NCI-H1694 treated with DMSO at 0.1 percent for 48 hours (cell line): ENCODE measurements at places on chromosomes 13 and 19.

DNA sequence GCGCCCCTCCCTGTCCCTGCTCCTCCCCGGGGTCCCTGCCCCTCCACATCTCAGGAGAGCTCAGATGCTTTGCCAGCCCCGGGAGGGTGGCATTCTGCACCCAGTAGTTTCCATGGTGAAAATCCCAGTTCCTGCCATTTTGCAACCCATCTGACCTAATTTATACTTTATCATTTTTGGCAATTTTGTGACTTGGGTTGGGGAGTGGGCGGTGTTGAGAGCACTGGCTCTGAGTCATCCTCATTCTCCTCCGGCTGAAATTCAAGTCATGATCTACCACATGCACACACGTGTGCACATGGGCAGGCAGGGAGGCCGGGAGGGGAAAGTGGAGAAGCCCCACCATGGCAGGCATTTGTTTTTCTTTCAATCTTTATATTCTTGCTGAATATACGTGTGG, 208.6 kb downstream of the URI1 start:
- DNase-seq, result no peak

DNA sequence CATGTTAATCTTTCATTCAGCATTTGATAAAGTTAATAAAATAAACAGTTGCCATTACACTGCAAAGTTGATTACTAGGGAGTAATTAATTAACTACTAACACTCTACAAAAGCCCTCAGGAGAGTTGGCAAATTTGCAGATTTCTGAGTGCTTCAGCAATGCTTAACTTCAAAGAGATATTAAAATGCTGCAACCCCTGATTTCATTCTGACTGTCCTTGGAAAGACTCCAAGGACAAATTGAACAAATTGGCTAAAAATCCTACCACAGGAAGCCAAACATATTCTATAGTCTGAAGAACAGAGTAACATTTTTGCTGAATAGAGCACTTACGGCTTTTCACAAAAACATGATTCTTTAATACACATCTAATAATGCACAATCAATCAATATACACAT, 1543.0 kb downstream of the SLITRK5 start:
- no peak for DNase-seq

DNA sequence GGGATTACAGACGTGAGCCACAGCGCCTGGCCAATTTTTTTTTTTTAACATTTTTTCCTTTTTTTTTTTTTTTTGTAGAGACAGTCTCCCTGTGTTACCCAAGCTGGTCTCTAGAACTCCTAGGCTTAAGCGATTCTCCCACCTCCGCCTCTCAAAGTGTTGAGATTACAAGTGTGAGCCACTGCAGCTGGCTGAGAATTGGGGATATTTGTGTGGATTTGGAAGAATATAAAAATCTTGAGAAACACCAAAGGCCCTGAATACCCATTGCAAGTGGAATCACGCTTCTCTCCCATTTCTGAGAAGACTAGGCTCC, 79.9 kb upstream of the ABCC4 start:
- DNase-seq, result no peak

- no peak for DNase-seq
These were observed 16.6 kb upstream of the EPHX3 start for GRCh38 chr19:15248648-15249527.

GRCh38 chr13:108225440-108225839, 7.2 kb downstream of the ABHD13 start:
- DNase-seq, result no peak

DNA sequence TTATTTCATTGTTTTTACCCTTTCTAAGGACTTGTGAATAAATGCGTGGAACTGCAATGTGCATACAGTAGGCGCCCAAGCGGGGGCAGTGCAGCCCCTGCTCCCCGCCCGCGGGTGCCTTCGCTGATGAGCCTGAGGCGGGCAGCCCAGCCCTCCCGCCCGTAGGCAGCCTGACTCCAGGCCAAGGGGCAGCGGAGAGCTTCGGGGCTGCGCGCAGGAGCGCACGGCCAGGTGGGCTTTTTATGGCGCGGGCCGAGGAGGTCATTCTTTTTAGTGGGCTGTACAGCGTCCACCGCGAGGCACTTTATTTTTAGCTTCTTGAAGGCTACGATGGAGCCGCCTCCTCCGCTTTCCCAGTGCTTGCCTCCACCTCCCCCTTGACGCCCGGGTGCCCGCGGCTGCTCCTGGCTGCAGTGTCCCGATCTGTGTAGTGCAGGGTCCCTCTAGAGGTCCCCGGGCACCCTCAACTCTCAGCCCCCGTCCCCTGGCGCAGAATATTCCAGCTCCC, 60.5 kb downstream of the CCNE1 start:
- DNase-seq, result no peak

GRCh38 chr13:91078093-91078679, 269.3 kb upstream of the MIR17HG start:
- DNase-seq, result no peak

DNA sequence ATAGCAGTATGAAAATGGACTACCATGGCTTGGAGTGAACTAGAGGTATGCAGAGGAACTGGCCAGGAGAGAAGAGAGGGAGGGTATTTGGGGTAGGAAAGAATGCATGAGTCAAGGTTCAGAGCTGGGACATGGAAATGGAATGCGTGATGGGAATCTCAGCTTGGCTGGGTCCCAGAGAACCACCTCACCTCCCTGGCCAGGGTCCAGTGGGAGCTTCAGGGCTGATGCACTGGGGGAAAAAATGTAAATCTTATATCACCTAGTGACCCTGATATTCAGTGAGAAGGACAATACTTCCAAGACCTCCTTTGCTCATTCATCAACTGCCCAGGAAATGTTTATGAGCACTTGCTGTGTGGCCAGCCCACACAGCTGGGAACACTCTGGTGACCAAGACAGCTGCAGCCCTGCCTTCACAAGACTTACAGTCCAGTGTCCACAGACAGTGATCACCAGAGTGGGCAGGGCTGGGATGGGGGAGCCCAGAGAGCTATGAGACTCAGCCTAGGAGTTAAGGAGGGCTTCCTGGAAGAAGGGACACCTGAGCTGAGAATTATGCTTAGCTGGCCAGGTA, 12.8 kb downstream of the IGSF23 start:
- no peak for DNase-seq

- DNase-seq, result no peak
These were observed 55.5 kb downstream of the GNG7 start for GRCh38 chr19:2646866-2647535.

DNA sequence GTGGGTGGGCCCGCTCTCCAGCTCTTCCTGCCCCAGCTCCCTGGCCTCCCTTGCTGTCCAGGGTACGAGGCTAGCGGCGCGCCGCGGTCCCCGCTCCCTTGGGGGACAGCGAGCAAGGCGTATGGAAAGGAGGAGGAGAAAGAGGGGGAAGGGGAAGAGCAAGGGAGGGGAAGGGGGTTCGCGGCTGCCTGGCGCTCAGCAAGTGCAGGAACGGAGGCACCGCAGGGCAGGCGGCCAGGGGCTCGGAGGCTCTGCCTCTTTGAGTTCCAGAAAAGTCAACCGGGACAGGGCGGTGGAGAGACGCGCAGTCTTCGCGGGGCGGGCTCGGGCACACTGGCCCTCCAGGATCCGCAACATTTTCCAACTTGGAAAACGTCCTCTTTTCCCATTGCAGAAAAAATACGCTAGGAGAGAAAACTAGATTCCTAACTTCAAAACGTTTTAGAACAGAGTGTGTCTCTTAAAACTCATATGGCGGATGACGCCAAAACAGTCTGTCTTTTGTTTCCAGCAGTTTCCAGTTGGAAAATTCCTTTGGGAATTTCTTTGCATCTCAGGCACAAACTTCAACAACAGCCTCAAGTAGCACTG, 23.1 kb upstream of the TNFRSF19 start:
- DNase-seq, result no peak

DNA sequence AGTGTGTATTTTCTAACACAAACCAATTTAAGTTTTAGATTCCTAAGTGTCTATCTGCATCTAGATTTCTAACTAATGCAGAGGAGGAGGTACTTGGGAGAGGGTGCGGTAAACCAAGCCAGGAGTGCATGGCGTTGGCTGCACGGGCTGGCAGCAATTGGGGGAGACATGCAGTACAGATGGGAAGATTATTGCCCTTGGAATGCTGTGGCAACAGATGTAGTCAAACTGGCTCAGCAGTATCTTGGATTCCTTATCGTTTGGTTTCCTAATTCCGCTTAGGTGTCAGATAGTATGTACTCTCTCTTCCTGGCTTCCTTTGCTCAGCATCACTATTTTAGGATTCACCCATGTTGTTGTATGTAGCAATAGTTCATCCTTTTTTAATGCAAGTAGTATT, 29.4 kb upstream of the STK24 start:
- no peak for DNase-seq

DNA sequence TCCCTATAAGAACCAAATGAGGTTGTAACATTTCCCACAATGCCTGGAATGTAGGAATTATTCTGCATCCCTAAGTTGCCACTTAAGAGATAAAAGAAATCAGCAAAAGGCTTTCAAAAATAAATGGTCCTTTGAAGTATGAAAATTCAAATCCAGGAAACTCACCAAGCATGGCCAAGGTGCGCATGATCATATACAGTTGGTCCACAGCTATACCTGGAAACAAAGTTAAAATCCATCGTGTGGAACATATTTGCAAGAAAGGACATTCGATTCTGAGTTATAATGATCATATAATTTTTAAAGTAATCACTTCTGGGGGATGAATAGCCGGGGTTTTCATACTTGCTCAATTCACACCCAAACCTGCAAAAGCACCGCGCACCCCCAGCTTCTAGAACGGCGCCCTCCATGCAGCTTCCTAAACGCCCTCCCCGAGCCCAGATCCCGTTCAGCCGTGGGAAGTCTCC, 525 bp downstream of the CARS2 start:
- no peak for DNase-seq

DNA sequence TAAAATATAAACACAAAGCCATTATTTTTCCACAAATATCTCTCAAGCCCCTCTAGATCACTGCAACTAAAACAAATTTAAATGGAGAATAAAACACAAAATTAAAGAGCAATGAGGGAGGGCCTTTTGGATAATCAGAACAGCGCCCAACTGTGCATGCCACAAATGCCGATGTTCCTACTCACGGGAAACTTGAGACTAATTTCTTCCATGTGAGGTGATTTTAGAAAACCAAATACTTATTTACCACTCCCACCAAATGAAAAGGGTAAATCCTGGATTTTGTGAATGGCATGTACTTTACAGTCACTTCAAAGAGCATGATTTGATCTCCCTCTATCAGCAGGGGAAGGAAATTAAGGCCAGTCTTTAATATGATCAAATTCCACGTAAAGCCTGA, 74.8 kb downstream of the SLC7A1 start:
- DNase-seq, result no peak

- DNase-seq, result no peak
These were observed 57.2 kb downstream of the SPATA13 start for GRCh38 chr13:24217601-24218281.

- no peak for DNase-seq
These were observed 839 bp upstream of the CKAP2 start for GRCh38 chr13:52454459-52454819.

- no peak for DNase-seq
These were observed 54.8 kb downstream of the EPS15L1 start for GRCh38 chr19:16416991-16417390.

- DNase-seq, result no peak
These were observed 137.2 kb upstream of the DACH1 start for GRCh38 chr13:72004246-72004645.

- no peak for DNase-seq
These were observed 88.4 kb downstream of the DNAJC15 start for GRCh38 chr13:43111559-43112400.

- DNase-seq, result no peak
These were observed 171.4 kb downstream of the FOXO1 start for GRCh38 chr13:40494946-40495620.

GRCh38 chr19:6833166-6833790, 54.1 kb upstream of the ADGRE1 start:
- no peak for DNase-seq

- no peak for DNase-seq
These were observed 9.9 kb downstream of the CCDC124 start for GRCh38 chr19:17942582-17943273.

- no peak for DNase-seq
These were observed 18.0 kb downstream of the PEPD start for GRCh38 chr19:33503433-33504057.

GRCh38 chr19:18610245-18610555, 2.5 kb upstream of the TMEM59L start:
- DNase-seq, result no peak

GRCh38 chr19:12350890-12351197, 14.6 kb downstream of the ZNF442 start:
- no peak for DNase-seq

GRCh38 chr19:4342314-4342614, 1.1 kb upstream of the MPND start:
- DNase-seq, result no peak

- no peak for DNase-seq
These were observed at the start of gene PLEKHF1 for GRCh38 chr19:29665215-29665825. PLEKHF1 (plus strand) TSS chr19:29665461; CDS start chr19:29673840, 8,379 bp downstream.

GRCh38 chr19:31071136-31071855, 277.9 kb downstream of the TSHZ3 start:
- no peak for DNase-seq

GRCh38 chr13:31009166-31009565, 76.7 kb downstream of the TEX26 start:
- no peak for DNase-seq

GRCh38 chr13:27403727-27404385, 20.6 kb upstream of the GTF3A start:
- no peak for DNase-seq

DNA sequence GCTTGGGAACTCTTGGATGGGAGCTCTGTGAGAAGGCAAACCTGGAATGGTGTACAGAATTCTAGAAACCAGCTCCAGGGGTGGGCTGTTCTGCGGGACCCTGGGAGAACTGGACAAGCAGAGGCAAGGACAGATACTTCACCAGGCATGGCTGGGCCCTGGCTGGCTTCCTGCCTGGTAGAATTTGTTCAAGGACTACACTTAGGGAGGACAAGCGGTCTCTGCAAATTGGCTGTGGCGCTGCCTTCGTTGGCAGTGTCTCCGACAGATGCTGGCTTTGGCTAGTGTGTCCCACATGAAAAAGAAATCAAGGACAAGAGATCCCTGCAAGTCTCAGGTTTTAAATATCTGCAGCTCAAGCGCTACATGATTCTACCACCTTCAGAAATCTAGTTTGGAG, 12.4 kb downstream of the CEBPG start:
- no peak for DNase-seq

DNA sequence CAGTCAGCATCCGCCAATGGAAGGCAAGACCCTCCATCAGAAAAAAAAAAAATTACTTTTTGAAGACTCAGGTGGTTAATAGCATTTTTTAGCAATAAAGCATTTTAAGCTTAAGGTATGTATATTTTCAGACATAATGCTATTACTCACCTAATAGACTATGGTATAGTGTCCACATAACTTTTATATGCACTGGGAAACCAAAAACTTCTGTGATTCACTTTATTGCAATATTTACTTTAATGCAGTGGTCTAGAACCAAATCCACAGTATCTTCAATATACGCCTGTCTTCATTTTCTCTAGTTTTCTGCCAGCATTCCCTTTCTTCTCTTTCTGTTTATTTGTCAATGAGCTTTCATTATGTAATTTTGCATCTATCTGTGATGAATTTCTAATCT, 418.1 kb downstream of the SLITRK6 start:
- no peak for DNase-seq
